GM12878 (cell line): ENCODE measurements at places on chromosomes 6 and 20. TPM values are rescaled to one million over a fixed set of nuclear protein-coding genes. Genes with fewer than 3 reads are reported as not detected.

The ERVFRD-1 gene
- 0.07 and 0.11 TPM in 2 replicates for polyA plus RNA-seq

The TAF4 gene
- polyA plus RNA-seq: 1.1 and 1.6 TPM in 2 replicates

The LGSN gene
- not detected in 2 replicates for polyA plus RNA-seq

The SCGN gene
- polyA plus RNA-seq: not detected in 2 replicates

The SLC17A3 gene
- not detected in 2 replicates for polyA plus RNA-seq

The AFG1L gene
- polyA plus RNA-seq: 7.3 and 9.0 TPM in 2 replicates

The PTP4A1 gene
- polyA plus RNA-seq: 171 and 193 TPM in 2 replicates

The NUP43 gene
- 22.1 and 28.8 TPM in 2 replicates for polyA plus RNA-seq

The PRDM13 gene
- 0.04 TPM in 1 of 2 replicates, not detected in the other for polyA plus RNA-seq

The FGD2 gene
- 16.1 and 23.1 TPM in 2 replicates for polyA plus RNA-seq

The BPI gene
- not detected in 2 replicates for polyA plus RNA-seq

The EYS gene
- polyA plus RNA-seq: 0.08 and 0.09 TPM in 2 replicates

The GRM1 gene
- polyA plus RNA-seq: 0.25 TPM in 1 of 2 replicates, not detected in the other
